Foreskin keratinocyte (primary cell): ENCODE measurements at places on chromosomes 12 and 14.
A peak's percentile ranks its signal among the peaks of the same experiment; 100 is the strongest.

DNA sequence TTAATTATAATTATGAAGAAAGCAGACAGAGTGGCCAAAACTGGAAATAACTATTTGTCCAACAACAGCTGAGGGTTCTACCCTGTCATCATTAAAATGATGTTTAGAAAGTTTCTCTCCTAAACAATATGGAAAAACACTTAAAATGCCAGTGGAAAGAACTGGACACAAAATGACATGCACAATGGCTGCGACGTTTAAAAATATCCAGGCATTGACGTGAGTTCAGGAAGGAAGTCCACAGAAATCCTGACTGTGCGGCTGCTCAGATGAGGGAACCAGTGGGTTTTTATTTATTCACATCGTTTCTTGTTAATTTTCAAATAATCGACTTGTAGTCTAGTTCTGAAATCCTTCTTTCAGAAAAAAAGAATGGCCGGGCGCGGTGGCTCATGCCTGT lies 58.3 kb downstream of the CCNK start:
- no peak for DNase-seq

DNA sequence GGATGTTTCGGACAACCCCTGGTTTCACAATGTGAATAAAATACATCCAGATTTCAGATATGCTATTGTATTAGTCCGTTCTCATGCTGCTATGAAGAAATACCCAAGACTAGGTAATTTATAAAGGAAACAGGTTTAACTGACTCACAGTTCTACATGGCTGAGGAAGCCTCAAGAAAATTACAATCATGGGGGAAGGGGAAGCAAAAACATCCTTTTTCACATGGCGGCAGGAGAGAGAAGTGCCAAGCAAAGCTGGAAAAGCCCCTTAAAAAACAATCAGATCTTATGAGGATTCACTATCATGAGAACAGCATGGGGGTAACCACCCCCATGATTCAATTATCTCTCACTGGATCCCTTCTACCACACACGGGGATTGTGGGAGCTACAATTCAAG lies 451.7 kb downstream of the MDGA2 start:
- DNase-seq, result no peak

GRCh38 chr12:83128540-83128939 lies 441.8 kb downstream of the TMTC2 start:
- no peak for DNase-seq

GRCh38 chr14:105299654-105300541 lies 903 bp downstream of the BRF1 start:
- no peak for DNase-seq

GRCh38 chr12:108691998-108692808 lies 39.1 kb downstream of the CORO1C start:
- DNase-seq, result no peak

GRCh38 chr14:60647081-60647836 lies 2.0 kb downstream of the SIX1 start:
- DNase-seq, result no peak

GRCh38 chr14:20177433-20177974 lies 13.2 kb upstream of the OR11G2 start:
- no peak for DNase-seq

DNA sequence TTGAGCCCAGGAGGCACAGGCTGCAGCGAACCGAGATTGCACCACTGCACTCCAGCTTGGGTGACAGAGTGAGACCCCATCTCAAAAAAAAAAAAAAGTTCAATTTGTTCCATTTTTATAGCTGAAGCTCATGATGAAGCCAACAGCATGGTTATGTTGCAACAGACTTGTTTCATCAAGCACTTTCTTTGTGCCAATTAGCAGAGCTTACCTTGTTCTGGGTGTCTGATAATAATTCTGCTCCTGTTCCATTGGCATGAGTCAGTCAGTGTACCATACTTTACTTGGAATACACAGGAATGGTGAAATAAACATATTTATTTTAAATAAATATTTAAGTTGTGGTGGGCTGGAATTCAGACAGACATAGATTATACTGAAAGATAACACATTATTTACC lies 100.8 kb upstream of the DAAM1 start:
- no peak for DNase-seq

DNA sequence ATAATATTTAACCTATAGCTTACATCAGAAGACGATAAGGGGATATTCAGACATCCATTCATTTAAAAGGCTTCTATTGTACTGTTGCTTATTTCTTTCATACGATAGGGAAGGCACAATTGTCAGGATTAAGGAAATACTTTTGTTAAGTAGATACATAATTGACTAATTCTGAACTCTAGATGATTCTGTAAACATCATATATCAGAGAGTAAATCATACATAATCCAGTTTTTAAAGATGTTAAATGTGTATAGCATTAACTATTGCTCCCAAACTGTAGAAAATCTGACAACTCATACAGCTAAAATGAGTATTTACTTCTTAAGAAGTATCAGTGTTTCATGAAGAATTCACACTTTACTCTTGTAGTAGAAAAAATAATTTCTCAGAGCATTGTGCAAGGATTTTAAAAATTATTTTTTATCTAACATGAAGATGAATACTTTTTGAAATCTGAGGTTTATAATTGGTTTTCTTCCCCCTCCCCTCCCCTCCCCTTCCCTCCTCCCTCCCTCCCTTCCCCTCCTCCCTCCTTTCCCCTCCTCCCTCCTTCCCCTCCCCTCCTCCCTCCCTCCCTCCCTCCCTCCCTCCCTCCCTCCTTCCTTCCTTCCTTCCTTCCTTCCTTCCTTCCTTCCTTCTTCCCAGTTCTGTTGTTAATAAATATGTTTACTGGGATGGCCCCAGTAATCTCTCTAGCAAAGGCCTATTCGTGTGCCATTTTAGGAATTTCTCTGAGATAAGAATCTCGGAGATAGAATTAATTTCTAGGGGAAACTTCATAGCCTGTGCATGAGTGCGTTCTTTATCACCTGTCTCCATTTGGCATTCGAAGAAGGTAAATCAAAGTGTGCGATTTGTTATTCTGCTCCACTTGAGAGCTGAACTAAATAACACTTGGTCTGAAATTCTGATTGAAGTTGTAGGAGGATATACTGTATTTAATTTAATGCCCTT lies 2.3 kb downstream of the NPAS3 start:
- no peak for DNase-seq

GRCh38 chr12:54017027-54017788 lies 8.4 kb downstream of the HOXC8 start:
- DNase-seq, result no peak

- DNase-seq, result peak; percentile 37
These were observed 74.4 kb downstream of the SLC24A4 start for GRCh38 chr14:92397150-92397952.

GRCh38 chr12:106696681-106697417 lies 77.6 kb upstream of the RIC8B start:
- DNase-seq, result no peak

- DNase-seq, result no peak
These were observed 3.6 kb upstream of the FOXG1 start for GRCh38 chr14:28762955-28763326.

GRCh38 chr12:29743801-29744200 lies 39.9 kb downstream of the TMTC1 start:
- DNase-seq, result peak; percentile 83

DNA sequence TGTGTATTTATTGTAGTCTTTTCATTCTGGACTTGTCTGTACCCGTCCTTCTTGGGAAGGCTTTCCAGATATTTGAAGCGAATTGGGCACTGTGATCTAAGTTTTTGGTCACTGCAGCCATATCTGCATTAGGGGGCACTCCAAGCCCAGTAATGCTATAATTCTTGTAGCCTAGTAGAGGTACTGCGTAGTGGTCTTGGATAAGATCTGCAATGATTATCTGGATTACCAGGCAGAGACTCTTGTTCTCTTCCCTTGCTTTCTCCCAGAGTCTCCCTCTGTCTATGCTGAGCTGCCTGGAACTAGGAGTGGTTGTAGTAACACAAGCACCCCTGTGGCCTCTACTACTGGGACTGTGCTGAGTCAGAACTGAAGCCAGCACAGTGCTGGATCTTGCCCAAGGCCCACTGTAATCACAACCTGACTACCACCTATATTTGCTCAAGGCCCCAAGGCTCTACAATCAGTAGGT lies 30.0 kb downstream of the SLC38A2 start:
- peak; percentile 69 for DNase-seq

GRCh38 chr12:124917135-124917840 lies 2.8 kb upstream of the UBC start:
- DNase-seq, result peak; percentile 99

DNA sequence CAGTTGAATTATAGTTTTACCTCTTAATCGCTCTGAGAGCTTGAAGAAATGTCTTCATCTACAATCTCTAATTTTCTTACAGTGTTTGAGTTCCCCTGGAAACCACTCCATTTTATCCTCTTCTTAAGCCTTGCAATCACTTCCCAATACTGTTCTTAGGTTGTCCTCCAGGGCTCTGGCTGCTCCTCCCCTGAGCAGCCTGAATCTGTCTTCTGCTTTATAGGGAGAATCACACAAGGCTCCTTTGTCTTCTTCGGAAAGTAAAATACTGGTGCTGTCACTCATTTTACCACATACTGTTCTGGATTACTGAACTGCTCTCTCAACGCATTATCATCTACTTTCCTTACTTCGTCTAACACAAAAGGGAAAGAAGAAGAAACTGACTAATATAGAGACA lies 133.7 kb downstream of the MDGA2 start:
- DNase-seq, result no peak

DNA sequence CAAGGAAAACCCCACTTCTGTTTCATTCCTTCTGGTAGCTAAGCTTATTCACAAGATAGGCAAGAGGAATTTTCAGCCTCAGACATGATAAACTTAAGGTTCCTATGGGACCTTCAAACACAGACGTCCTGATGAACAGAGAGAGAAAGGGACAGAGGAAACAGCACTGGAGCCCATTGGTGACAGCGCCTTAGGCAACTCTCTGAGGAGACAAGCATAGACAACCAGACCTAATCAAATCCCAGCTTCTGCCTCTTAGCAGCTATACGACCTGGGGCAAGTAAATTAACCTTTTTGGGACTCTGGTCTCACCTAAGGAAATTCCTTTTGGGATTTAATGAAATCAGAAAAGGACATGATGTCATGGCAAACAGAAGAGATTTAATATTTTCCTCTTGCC lies 33.3 kb downstream of the TMCC3 start:
- no peak for DNase-seq

- DNase-seq, result no peak
These were observed 523.4 kb downstream of the FSCB start for GRCh38 chr14:43983721-43984120.

DNA sequence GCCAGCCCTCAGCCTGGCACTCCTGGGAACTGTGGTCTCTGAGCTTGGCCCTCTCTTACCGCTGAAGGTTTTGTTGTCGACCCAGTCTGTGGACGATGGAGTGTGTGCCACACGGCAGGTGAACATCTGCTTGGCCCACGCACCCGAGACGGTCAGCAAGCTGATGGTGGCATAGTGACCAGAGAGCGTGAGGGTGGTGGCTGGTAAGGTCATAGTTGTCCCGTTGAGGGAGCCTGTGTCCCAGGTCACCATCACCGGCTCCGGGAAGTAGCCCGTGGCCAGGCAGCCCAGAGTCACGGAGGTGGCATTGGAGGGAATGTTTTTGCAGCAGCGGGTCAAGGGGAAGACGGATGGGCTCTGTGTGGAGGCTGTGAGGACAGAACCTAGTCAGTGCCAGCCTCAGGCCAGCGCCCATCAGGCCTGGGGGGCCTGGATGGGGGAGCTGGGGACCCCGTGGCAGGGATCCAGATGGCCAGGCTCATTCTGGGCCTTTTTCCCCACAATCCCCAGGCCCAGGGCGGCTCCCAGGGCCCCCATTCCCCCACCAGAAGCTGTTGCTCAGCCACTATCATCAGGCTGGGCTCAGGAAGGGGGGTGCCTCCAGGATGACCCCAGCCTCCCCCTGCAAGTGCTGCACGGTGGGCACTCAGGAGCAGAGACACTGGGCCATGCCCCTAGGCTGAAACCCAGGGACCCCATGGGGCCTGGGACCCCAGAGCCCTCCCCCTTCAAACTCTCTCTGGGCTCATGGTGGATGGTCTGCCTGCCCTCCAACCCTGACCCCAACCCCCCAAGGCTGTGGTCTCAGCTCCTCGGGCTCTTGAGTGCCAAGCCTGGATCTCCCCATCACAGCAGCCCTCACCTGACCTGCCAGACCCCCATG lies 75.2 kb downstream of the TMEM121 start:
- no peak for DNase-seq

DNA sequence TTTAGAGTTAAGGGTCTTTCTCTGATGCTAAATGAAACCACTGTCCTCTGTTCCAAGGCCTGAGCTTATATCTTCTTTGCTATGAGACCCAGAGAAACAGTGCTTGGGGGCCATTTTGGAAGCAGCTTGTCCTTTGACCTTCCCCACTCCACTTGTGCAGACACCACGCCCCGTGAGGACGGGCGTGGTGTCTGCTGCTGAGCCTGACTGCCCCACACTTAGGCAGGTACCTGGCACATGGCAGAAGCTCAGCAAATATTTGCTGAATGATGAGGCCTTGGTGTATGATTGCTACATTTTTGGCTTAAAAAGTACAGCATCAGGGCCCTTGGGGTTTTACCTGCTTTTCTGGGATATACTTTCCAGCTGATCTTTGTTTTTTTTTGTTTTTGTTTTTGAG lies 69.9 kb downstream of the RASSF3 start:
- peak; percentile 56 for DNase-seq

DNA sequence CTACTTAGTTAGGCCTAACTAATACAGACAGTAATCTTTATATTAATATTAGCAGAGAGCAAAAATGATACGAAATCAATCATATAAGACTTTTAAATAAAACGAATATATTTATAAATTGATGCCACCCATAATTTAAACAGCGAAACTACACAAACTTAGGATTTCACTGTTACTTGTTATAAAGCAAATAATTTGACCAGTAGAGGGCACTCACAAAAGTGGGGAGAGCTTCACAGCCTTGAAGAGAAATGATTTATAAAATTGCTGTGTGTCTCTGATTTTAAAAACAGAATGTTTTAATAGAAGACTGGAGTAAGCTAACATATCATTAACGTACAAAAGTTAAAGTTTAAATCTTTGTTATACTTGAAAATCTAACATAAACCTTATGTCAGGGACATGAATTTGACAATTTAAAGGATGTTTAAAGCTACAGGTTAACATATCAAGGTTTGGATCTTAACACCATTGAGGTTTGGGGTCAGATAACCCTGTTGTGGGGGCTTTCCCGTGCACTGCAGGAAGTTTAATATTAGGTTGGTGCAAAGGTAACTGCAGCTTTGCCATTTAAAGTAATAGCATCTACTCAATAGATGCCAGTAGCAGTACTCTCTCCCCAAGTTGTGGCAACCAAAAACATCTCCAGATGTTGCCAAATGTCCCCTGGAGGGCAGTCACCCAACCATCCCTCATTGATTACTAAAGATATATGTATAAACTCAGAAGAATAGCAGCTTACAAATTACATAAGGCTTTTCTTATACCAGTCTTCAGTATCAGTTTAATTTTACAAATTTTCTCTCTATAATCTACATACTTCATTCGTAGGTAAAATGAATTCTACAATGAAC lies 9.3 kb downstream of the KRAS start:
- no peak for DNase-seq

DNA sequence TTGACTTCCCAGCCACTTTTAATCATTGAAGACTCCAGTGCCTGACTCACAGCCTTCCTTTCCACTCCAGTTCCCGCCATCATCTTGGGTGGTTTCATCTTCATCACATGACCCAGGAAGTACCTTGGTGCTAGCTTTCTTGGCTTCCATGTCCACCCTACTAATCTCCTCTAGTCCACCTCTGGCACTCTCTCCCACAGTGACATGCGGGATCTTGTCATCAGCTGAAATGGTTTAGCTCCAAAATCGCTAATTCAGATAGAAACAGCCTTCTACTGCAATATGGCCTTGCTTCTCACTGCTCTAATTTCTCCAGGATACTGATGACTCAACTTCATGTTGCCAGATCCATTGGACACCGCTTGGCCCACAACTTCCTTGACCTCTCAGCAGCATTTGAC lies 24.5 kb downstream of the WDR20 start:
- no peak for DNase-seq

GRCh38 chr12:29639893-29640495 lies 142.5 kb upstream of the OVCH1 start:
- DNase-seq, result no peak
